ENCODE measurements at places on chromosomes 3 and 15. TPM values are rescaled to one million over a fixed set of nuclear protein-coding genes. Genes with fewer than 3 reads are reported as not detected.

Gene TTLL13
- total RNA-seq, result 0.70 TPM

DNA sequence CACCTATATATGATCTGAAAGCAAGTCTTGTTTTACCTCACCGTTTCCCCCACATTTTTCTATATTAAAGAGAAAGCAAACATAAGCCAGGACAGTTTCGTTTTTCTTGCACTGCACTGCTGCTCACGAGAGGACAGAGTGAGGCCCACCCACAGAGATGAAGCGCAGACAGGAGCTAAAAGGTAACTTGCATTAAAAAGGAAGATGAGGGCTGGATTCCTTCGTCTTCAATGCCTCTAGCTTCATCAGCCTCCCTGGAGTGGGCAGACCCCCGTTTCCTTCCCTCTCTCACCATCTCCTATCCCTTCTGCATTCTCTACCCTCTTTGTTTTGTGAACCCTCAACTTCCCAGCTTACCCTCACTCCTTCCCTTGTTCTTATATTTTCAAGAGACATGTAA is 18.9 kb downstream of the SUMF1 start:
- H3K36me3 ChIP-seq, result peaks cover 44% of the 10 kb centered on the region
- no peaks in the 10 kb centered on the region for H3K4me1 ChIP-seq
- no peak overlapping the region for H3K27ac ChIP-seq
- H3K27me3 ChIP-seq, result no peaks in the 10 kb centered on the region
- no peak for DNase-seq
- no peak overlapping the region for H3K4me3 ChIP-seq

- no peaks in the 10 kb centered on the region for H3K36me3 ChIP-seq
- H3K27ac ChIP-seq, result no peak overlapping the region
- H3K4me3 ChIP-seq, result no peak overlapping the region
- no peak for DNase-seq
- H3K4me1 ChIP-seq, result no peaks in the 10 kb centered on the region
- no peaks in the 10 kb centered on the region for H3K27me3 ChIP-seq
Measured at GRCh38 chr15:99143655-99144610, 39.1 kb downstream of the SYNM start.

DNA sequence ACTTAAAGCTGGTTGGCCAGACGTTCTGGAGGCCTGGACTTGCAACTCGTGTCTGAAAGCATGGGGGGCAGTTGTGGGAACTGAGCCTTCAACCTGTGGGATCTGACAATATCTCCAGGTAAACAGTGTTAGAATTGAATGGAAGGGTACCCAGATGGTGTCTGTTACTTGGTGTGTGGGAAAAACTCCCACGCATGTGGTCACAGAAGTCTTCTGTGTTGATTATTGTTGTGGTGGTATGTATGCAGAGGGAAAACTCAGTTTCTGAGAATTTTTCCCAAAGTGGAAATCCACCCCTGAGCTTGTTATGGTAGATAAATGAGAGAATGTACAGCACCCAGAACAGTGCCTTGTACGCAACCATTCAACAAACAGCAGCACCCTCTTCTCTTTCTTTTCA is 238.1 kb upstream of the ICE2 start:
- no peak overlapping the region for H3K27ac ChIP-seq
- H3K36me3 ChIP-seq, result no peaks in the 10 kb centered on the region
- H3K4me1 ChIP-seq, result peaks cover 25% of the 10 kb centered on the region
- no peak overlapping the region for H3K4me3 ChIP-seq
